Activated CD8-positive, alpha-beta memory T cell treated with anti-CD3 and anti-CD28 coated beads for 4 hours (primary cell): ENCODE measurements at places on chromosomes 5 and 9.

DNA sequence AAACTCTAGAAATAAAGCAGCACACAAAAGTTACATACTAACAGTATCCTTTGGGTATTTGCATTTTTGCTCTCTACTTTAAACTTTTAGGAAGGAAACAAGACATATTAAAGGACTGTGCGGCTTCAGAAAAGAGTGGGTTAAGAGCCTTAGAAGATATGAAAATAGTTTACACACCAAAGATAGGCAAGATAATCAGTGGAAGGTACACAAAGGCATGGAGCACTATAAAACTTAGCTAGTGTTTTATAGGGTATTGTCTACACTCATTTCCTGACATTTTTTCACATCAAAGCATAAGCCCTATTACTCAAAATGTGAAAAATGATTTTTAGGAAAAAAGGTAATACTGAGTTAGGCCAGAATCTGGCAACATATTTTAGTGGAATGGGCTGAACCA, 43.7 kb upstream of the APBA1 start:
- DNase-seq: no peak

DNA sequence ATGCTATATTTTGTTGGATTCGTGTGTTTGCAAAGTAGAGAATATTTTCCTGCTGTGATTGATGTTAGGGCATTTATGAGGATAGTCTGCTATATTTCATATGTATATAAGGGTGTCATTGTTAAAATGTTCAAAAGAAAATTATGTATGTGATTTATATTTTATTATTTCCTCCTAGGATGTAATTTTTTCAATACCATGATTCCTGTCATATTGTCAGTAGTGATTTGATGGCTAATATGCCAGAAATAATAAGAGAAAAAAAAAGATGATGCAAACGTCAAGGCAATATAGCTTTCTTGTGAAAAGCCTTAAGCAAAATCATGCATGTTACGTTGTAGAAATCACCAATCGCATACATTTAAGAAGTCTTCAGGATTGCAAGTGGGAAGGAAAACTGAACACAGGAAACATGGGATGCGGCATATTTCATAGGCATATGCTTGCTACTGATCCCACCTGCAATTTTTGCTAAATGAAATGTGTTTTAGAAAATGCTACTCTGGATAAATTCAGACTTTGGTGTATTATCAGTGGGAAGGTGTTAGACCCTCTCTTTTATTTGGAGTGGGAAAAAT, 224.5 kb downstream of the MAST4 start:
- DNase-seq: no peak

GRCh38 chr5:109962882-109963603, 273.3 kb downstream of the MAN2A1 start:
- no peak for DNase-seq

DNA sequence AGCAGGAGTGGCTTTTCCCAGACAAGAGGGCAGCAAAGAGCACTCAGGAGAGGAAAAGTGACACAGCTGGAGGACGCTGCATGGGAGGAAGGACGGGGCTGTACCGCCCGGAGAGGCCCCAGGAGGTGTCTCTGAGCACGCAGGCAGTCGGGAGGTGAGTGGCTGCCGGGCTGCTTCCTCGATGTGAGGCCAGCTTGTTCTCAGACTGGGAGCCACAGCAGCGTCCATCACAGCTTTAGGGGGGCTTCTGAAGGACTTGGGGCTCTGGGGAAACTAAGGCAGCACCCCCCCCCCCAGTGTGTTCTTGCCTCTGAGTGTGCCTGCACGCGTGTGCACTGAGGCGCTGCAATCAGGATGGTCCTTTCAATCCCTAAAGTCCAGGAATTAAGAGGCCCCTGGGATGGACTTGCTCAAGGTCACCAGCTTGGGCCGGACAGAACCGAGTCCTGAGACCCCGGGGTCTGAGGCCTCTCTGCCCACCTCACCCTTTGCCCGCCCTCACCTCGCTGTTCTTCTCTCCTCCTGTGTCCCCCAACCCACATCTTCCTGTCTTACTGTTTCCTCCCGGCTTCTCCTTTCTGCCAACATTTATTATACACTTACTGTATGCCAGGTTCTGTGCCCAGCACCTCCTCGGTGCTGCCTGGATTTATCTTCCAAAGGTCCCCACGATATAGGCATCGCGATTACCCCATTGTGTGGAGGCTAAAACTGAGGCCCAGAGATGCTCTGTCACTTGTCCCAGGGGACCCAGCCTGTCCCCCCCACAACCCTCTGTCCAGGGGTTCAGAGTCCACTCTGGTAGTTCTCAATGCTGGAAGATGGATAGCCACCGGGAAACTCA, 32.9 kb downstream of the FAM163B start:
- no peak for DNase-seq

DNA sequence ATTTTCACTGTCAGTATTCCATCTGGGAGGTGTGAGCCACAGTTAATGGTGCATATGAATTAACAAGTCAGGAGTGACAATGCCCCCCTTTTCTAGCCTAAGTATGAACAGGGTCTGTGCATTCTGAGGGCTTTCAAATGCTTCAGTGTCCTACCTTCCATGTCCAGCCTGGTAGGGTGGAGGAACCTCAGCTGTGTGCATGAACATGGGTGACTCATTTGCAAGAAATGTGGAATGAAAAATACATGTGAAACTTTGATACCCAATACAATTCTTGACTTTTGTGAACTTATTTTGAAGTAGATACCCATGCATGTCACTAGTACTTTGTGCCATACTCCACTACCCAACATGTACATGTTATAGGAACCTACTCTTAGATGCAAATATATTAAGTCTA, 375.8 kb downstream of the SEMA5A start:
- no peak for DNase-seq

- no peak for DNase-seq
Observed at GRCh38 chr9:97638666-97639065, 5.0 kb downstream of the NCBP1 start.

- DNase-seq: no peak
Observed at GRCh38 chr5:528629-529511, 4.6 kb upstream of the SLC9A3 start.

DNA sequence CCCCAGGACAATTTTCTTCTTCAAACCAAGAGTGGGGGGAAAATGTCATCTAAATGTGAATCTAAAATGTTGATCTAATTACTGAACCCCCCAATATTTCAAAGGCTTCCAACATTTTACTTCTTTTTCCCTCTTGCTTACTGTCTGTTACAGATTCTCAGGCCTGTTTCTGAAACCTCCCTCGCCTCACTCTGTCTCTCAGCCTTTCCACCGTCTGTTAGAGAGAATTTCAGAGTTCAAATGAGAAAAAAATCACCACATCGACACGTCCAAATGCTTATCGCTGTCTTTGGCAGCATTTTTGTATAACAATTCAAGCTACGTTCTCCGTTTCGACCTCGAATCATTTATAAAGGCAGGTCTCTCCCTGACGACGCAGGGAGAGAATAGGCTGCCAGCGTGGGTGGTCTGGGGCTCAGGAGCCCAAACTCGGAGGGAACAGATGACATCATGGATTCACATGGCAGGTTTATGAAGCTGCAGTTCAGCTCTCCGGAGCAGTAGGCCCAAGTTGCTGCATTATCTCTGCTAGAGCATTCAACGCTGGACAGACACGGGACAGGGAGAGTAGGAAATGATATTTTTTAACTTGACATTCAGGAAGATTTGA, 139.8 kb downstream of the GAS1 start:
- no peak for DNase-seq

DNA sequence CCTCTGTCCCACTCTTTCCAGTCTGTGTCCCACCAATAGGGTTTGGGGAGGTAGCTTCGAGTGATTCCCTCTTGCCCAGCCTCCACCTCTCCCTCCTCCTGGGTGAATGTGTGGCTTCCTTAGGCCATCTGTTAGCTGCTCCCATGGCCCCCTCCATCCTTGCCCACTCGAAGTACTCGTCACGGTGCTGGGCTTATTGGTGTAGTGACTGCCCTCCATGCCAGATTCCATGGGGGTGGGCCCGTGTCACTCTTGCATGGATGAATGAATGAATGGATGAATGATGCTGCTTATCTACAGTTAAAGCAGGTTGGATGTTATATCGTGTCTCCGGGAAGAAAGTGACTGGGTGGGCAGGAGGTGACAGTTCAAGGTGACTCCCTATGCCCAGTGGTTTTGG, 19.1 kb downstream of the HMCN2 start:
- DNase-seq: no peak

DNA sequence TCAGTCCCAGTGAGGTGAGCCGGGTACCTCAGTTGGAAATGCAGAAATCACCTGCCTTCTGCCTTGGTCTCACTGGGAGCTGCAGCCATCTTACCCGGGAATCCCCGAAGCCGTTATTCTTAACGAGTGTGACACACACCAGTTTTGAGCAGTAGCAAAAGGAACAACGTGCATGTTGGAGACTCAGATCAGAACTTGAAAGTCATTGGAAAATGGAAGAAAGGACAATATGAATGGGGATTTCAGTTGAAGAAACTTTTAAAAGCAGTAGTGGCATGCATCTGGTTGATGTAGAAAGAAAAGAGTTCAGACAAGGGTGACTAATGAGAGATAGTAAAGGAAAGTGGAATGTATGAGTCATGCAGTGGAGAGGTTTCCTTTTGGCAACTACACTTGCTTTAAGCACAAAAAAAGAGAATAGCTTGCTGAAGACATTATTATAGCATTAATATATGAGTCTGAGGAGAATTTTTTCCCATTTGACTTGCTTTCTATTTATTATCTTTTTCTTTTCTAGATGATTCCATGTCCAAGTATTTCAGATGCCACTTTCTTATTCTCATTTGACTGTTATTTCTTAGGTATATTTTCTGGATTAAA, 44.4 kb upstream of the ANKDD1B start:
- DNase-seq: no peak
